ENCODE measurements at places on chromosomes 6 and 20.
A peak's percentile ranks its signal among the peaks of the same experiment; 100 is the strongest.

- no peak for DNase-seq
Measured at GRCh38 chr6:155054491-155055250, 59.6 kb downstream of the TIAM2 start.

- no peak for DNase-seq
Measured at GRCh38 chr6:121855521-121855920, 420.1 kb downstream of the GJA1 start.

DNA sequence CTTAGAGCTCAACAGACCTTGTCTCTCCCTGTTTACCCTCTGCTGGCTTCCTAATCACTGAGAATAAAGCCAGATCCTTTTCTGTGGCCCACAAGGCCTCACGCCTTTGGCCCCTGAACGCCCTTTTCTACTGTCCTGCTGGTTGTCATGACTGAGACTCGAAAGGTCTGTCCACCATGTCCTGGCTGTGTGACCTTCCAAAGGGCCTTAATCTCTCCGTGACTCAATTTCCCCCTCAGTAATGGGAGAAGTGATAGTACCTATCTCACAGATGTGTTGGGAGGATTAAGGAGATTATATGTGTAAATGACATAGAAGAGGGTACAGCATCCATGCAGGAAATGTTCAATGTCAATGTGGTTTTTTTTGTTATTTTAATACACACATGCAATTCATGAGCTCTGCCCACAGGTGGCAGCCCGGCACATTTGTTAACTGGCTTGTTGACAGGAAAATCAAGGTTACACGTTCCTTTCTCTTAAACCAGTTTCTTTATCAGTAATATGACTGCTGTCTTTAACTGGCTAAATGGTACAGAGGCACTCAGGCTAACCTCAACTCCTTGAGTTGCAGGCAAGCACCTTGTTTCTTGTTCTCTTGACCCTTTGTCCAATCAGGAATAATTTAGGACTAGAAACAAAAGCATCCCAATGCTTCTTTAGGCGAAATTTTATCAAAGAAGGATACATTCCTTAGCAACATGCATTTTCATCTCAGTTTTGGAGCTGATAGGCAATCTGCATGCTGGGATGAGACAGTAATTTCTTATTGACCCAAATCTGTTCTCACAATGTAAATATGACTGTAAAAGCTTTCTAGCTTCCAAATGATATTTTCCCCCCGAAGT is 16.6 kb downstream of the SLC22A1 start:
- no peak for DNase-seq

- DNase-seq, result peak; percentile 43
Measured at GRCh38 chr6:158471339-158471738, 88.6 kb upstream of the TMEM181 start.

GRCh38 chr6:7262746-7263518 is 50.1 kb downstream of the SSR1 start:
- peak; percentile 47 for DNase-seq

- peak; percentile 63 for DNase-seq
Measured at GRCh38 chr6:110181131-110182030, 1.2 kb downstream of the CDC40 start.

DNA sequence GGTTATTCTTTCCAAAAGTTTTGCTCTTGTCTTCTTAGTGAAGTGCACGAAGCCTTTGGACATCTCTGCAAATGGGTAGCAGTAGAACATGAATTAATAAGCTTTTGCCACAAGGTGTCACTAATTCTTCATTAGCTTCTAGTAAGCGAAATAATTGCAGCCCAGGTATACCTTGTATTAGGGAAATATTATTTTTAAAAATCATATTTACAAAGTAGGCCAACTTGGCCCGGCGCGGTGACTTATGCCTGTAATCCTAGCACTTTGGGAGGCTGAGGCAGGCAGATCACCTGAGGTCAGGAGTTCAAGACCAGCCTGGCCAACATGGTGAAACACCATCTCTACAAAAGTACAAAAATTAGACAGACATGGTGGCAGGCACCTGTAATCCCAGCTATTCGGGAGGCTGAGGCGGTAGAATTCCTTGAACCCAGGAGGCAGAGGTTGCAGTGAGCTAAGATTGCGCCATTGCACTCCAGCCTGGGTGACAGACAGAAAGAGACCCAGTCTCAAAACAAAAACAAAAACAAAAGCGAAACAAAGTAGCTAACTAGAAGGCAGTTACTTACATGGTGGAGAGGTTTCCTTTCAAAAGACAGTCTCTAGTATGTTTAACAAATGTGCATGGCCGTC is 8.8 kb upstream of the RSPH3 start:
- DNase-seq, result peak; percentile 57

DNA sequence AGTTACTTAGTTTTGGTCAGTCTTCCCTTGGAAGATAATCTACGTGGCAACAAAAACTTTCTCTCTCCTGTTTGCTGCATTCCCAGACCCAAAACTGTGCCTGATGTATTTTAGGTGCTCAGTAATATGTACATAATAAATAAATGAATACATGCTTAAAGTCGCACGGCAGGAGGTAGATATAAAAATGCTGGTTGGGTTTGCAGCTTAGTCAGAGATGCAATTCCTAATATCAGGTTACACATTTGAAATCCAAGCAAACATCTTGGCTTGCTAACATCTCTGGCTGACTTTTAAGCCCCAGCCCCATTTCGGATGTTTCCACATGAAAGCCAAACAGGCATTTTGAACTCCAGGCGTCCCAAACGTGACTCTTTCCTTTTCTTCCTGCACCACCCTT is 91.0 kb downstream of the KCNQ5 start:
- DNase-seq, result no peak

DNA sequence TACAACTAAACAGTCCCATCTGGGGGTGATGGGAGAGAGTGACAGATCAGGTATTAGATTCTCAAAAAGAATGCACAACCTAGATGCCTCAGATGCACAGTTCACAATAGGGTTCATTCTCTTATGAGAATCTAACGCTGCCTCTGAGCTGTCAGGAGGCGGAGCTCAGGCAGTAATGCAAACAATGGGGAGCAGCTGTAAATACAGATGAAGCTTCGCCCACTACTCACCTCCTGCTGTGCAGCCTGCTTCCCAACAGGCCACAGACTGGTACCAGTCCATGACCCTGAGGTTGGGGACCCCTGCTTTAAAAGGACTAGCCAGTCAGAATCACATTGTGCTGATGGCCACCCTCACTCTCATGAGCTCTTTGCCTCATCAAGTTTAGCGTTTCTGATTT is 247.0 kb upstream of the KCNQ5 start:
- DNase-seq, result no peak

DNA sequence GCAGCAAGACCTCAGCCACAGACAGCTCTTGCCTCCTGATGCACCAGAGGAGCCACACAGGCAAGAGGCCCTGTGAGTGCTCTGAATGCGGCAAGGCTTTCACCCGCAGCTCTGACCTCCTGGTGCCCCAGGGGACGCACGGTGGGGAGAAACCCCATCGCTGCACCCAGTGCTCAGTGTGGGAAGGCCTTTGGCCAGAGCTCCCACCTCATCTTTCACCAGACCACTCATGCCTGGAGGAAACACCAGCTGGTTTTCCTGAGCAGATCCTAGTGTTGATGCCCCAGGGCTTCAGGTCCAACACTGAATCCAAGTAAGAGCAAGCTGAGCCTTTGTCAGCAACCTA is 37.0 kb upstream of the XRN2 start:
- DNase-seq, result no peak

DNA sequence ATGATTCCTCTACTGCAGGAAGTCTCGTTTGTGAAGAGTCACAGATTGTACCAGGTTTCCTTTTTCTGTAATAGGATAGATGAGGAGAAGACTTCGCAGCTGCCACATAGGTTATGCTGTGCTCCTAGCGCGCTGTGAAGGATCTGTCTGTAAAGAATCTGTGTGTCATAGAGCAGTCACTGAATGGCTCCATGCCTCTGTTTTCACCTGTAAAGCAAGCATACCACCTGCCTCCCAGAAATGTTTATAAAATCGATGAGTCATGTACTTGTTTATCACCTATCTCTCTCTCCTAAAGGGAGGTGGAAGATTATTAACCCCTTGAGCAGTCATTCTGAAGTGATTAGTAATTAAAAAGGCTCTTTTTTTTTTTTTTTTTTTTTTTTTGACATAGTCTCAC is 86.6 kb downstream of the TFAP2B start:
- no peak for DNase-seq

- no peak for DNase-seq
Measured at GRCh38 chr20:428658-429200, 20.6 kb downstream of the RBCK1 start.

DNA sequence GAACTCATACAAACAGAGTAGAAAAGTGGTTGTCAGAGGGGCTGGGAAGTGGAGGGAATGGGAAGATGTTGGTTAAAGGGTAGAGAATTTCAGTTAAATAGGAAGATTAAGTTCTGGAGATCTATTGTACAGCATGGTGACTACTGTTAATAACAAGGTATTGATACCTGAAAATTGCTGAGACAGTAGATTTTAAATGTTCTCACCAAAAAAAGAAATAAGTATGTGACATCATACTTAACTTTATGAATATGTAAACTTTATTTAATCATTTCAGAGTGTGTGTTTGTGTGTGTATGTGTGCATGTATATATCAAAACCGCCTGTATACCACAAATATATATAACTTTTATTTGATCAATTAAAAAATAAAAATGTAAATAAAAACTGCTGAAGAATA is 896.4 kb downstream of the TFAP2A start:
- DNase-seq, result no peak

DNA sequence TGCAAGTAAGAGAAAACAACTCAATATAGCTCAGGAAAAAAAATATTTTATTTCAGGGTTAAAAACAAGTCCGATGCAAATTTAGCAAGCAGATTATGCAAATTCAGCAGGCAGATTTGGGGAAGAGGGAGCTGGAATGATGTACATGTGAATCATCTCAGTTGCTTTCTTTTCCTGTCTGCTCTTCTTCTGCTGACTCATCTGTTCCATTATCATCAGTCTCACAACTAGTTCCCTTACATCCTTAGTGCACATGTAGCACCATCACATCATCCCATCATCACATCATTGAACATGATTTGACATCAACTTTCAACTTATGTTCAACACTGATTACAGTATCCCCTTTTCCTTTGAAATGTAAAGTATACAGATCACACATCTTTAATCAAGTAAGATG is 11.5 kb upstream of the DEFB113 start:
- DNase-seq, result no peak

- no peak for DNase-seq
Measured at GRCh38 chr6:66478705-66479104, 771.7 kb upstream of the EYS start.

- no peak for DNase-seq
Measured at GRCh38 chr6:42389736-42390135, 62.0 kb downstream of the TRERF1 start.

- DNase-seq, result peak; percentile 90
Measured at GRCh38 chr6:6661684-6662083, 73.2 kb downstream of the LY86 start.

DNA sequence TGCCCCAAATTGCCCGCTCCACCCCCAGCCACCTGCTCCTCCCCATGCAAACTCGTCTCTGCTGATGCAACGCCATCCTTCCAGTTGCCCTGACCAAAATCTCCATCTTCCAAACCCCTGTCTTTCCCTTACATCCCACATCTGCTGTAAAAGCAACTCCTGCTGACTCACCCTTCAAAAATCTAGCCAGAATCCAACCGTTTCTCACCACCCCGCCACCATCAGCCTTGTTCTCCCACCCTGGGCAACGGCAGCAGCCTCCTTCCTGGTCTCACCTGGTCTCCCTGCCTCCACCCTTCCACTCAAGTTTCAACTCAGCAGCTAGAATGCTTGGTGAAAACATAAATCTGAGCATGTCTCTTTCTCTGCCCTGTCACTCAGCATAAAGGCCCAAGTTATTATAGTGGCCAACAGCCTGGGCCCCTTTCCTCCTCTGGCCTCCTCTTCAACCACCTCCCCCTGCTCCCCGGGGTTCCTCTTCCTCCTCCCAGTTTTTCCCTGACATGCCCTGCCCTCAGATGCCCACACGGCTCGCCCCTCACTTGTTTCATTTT is 7.2 kb upstream of the SYNJ2 start:
- no peak for DNase-seq

GRCh38 chr6:155130161-155130853 is 133.5 kb upstream of the CLDN20 start:
- DNase-seq, result no peak

GRCh38 chr6:26233649-26234420 is 131.2 kb upstream of the BTN3A2 start:
- peak; percentile 77 for DNase-seq

- DNase-seq, result no peak
Measured at GRCh38 chr6:157927011-157927410, 54.7 kb upstream of the SYNJ2 start.

DNA sequence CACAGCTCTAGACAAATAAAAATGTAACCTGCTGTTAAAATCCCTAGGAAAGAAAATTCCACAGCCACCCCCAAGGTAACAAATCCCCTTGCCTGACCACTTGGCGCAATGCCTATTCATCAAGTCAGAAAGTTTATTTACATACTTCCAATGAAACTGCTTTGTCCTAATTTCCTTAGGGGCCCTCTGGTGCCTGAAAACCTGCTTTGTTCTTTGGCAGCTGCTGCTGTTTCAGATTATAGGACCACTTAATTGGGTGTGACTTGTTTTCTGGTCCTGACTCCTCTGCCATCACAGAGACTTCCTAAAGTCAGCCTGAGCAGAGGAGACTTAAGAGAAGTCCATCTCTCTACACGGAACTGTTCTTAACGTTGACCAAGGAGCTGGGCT is 323.6 kb downstream of the UBE3D start:
- DNase-seq, result no peak

DNA sequence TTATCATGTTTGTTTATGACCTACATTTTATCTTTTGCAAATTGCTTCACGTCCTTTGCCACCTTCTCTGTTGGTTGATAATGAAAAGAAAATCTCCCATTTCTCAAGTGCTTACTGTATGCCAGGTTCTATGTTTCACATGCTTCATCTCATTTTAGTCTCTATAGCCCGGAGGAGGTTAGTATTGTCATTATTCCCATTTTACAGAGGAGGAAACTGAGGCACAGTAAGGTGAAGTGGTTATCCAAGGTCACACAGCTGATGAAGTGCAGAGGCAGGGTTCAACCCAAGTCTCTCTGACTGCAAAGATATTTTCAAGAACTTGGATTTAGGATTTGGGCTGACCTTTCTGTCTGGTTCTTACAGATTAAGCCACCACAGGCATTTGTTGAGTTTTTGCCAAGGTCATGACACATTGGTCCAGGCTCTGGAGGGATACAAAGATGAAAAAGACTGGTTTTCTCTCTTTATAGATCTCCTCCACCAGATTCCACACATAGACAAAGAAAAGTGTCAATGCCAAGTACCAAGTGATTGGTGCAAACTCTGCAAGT is 20.6 kb downstream of the CNBD2 start:
- no peak for DNase-seq

GRCh38 chr6:71446470-71446869 is 157.9 kb downstream of the OGFRL1 start:
- no peak for DNase-seq

- DNase-seq, result no peak
Measured at GRCh38 chr6:2611092-2611491, 139.6 kb downstream of the MYLK4 start.

DNA sequence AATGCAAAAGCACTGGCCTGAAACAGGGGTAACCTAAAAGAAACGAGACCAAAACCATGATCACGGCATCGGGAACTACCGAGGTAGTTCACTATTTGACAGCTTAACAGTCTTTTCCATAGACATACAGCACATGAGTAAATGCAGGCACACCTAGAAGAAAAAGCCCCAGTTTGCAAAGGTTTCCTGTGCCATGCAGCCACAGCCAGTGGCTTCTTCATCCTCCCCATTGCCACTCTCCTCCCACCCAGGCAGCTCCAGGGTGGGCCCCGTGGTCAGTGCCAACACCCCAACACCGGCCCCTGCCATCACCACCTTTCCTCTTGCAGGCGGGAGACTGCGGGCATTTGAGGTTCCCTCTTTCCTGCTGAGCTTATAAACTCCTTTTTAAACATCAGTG is 115.4 kb downstream of the SLC23A2 start:
- DNase-seq, result no peak
